ENCODE measurements at places on chromosomes 5 and 9.

GRCh38 chr5:50749181-50749580 is 82.7 kb downstream of the PARP8 start:
- no peak for DNase-seq

DNA sequence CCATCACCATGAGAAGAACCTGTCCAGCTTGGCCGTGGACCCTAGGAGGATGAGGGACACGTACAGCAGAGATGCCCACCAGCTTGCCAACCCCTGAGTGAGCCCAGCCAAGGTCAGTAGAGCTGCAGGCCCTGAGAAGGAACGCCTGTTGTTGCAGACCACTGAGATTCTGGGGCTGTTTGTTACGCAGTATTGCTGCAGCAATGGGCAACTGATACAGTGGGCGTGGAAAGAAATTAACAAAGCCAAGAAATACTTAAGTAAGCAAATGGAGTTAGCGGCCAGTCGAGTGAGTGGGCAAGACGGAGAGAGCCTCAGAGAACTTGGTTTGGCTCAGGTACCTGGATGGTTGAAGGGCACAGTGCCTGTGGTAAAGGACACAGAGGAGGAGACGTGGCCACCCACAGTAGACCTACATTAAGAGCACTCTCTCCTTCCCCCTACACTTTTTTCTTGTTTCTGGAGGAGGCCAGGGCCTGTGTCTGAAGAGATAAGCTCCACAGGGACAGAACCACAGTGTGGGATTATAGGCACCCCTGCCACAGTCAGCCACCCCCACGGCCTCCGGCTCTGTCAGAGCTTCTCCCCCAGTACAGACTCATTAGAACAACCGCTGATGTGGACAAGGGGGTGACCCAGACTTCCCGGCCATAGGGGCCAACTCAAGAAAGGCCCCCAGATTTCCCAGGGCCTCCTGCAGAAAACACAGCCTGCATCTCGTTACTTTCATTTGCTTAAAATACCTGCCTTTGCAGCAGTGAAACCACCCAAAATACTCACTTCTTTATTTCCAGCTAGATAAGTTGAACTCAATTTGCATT is 40.1 kb upstream of the GRHPR start:
- DNase-seq = no peak

DNA sequence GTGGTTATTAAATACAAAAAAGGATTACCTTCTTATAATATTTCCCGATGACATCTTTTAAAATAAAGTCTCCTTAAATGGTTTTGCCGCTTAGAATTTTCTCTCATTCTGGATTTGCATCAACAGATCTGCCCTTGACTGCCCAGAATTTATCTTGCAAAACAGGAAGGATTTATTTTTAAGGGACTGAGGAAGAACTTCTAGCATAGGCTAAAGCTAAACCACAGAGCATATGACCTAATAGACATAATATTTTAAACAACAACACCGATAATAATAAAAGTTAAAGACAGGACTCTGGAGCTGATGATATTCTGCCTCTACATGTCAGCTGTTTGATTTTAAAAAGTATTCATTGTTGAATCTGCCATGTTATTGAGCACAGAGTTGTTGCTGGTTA is 145.3 kb upstream of the ADCY2 start:
- no peak for DNase-seq

GRCh38 chr5:91106842-91107511 is 276.1 kb downstream of the ARRDC3 start:
- DNase-seq = no peak

DNA sequence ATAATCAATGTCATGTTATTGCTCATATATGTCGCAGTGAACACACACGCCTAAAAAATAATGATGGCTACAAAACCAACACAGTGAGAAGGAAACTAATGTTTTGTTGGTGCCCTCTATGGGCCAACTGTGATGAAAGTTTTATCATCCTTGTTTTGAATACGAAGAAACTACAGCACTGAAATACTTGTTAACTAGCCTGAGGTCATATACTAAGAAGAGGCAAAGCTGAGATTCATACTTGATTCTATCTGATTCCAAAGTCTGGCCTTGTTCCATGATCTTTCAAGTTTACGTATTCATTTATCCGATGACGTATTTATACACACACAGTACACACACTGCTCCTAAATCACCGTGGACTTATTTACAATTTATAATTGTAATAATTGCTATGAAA is 16.1 kb upstream of the DRD1 start:
- peak; percentile 49 for DNase-seq

- DNase-seq = peak; percentile 70
Observed at GRCh38 chr5:55344392-55344992, 36.7 kb downstream of the MTREX start.

DNA sequence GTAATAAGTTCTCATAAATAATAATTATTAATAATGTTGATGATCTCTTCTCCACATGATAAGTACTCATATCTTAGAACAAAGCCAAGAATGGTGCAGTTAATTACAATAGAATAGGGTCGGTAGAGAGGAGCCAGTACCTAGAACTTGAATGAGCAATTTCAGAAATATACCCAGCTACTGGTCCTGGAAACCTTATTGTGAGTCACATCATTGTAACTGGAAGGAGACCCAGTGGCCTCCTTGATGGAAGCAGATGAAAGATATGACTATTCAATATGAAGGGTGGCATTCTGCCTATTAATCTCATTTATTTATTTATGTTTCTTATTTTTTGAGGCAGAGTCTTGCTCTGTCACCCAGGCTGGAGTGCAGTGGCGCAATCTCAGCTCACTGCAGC is 37.7 kb upstream of the SHOC1 start:
- DNase-seq = no peak

- peak; percentile 56 for DNase-seq
Observed at GRCh38 chr5:32029261-32029660, 144.9 kb downstream of the GOLPH3 start.

GRCh38 chr9:137580954-137581322 is 2.2 kb upstream of the DPH7 start:
- DNase-seq = no peak

DNA sequence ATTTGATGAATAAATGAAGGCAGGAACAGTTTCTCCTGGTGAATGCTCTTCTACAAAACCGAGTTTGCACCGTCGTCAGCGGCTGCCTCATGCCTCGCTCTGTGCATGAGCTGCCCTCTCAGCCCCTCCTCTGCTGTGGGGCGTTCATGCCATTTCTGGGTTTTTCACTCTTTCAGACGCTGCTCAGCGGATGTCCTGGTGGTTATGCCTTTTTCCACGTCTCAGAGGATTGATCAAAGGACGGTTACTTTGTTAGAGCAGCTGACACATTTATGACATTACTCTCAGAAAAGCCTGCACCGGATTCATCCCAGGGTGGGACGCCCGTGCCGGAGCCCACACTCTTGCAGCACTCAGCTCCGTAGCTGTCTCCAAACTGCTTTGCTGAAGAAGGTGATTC is 195.9 kb upstream of the PPP1R26 start:
- DNase-seq = no peak

DNA sequence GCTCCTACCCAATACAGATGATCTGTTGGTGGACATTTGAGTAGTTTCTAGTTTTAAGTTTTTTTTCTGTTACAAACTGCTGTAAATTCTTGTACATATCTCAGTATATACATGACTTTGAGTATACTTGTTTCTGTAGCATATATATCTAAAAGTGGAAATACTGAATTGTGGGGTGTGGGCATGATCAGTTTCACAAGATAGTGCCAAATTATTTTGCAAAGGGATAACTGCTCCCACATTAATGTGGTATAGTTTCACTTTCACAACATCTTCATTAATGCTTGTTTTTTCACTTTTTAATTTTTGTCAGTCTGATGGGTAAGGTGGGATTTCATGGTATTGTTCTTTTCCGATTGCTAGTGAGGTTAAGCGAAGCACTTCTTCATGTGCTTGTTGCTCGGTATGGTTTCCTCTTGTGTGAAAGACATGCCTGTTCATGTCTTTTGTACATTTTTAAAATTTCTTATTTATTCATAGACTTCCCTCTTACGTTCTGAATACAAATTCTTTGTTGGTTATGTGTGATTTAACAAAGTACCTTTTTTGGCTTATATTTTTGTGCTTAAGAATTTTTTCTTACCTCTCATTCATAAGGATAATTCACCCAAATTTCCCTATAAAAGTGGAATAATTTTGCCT is 103.5 kb downstream of the CDC42SE2 start:
- DNase-seq = no peak

DNA sequence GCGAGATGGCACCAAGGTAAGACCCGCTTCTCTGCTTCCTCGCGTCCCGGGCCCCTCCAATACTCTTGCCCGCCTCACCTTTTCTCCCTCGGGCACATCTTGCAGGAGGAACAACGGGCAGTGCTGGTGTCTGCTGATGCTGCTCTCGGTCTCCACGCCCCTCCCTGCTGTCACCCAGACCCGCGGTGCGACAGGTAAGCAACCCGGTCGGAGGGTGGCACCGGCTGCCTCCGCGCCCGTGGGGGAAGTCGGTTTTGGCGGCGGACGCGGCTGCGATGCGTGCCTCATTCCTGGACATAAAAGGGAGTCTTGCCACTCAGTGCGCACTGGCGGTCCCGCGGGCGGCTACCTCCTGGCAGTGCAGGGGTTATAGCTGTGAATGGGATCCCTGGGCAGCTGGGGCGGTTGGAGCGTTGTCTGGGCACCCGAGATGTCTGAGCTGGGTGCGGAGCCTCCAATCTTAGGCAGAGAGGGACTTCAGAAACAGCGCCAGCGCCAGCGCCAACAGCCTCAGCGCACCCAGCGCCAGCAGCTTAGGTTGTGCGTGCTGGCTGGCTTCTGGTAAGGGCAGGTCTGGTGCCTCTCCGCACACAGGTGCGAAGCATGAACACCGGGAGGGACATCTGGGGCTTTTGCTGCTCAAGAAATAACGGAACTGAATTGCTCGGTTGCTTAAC is 488 bp downstream of the COL15A1 start:
- DNase-seq = no peak

DNA sequence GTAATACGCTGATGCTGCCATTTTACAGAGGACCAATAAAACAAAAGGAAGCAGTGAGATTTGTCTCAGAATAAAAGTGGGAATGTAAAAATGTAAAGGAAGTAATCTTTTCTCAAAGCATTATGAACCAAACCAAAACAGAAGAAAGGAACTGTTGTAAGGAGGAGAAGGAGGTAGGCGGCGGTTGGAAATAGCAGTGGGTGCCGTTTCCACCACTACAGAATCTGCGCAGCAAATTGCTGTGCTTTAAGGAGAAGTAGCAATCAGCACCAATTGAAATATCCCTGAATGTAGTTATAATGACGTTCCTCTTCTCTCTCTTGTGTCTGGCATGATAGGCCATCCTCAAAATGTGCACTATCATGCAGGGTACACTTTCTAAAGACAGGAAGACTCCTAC is 455.1 kb upstream of the TLE4 start:
- DNase-seq = no peak

- no peak for DNase-seq
Observed at GRCh38 chr9:6923086-6923485, 165.3 kb downstream of the KDM4C start.

GRCh38 chr9:14578030-14578429 is 115.2 kb downstream of the ZDHHC21 start:
- no peak for DNase-seq

DNA sequence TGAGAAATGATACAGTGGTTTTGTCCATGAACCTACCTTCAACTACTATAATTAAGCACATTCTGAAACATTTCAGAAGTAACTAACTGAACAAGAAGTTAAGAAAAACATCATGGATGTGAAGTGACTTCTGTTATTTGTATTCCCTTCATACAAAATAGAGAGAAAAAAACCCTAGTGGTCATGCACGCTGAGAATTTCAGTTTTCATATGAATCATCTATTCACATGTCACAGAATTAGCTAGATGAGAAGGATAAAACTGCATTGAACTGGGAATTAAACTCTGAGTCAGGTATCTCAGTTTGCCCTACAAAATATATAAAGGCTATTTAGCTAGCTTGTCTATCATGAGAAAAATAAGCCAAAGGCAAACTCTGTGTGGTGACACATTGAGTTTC is 451.8 kb upstream of the FTMT start:
- DNase-seq = no peak

GRCh38 chr5:10106806-10107205 is 142.9 kb downstream of the ATPSCKMT start:
- DNase-seq = peak; percentile 11

- no peak for DNase-seq
Observed at GRCh38 chr9:649128-650074, 192.1 kb upstream of the DMRT1 start.

GRCh38 chr9:130703501-130703900 is 9.9 kb downstream of the EXOSC2 start:
- no peak for DNase-seq

GRCh38 chr9:734831-735511 is 106.5 kb upstream of the DMRT1 start:
- DNase-seq = peak; percentile 58

DNA sequence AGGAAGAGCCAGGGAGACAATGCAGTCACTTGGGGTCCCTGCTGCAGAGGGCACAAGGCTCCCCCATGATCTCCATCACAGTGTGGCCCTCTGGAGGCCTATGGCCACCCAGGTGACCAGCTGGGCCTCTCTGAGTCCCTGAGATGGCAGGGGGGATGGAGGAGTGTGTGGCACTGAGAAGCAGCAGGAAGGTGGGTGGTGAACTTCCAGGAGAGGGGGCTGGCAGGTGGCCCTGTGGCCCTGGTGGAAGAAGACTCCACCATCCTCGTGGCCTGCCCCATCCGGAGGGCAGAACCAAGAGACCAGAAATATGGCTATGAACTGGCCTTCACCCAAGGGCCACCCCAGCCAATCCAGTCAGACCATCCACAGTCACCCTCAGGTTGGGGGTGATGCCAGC is 31.7 kb upstream of the AFAP1L1 start:
- no peak for DNase-seq

DNA sequence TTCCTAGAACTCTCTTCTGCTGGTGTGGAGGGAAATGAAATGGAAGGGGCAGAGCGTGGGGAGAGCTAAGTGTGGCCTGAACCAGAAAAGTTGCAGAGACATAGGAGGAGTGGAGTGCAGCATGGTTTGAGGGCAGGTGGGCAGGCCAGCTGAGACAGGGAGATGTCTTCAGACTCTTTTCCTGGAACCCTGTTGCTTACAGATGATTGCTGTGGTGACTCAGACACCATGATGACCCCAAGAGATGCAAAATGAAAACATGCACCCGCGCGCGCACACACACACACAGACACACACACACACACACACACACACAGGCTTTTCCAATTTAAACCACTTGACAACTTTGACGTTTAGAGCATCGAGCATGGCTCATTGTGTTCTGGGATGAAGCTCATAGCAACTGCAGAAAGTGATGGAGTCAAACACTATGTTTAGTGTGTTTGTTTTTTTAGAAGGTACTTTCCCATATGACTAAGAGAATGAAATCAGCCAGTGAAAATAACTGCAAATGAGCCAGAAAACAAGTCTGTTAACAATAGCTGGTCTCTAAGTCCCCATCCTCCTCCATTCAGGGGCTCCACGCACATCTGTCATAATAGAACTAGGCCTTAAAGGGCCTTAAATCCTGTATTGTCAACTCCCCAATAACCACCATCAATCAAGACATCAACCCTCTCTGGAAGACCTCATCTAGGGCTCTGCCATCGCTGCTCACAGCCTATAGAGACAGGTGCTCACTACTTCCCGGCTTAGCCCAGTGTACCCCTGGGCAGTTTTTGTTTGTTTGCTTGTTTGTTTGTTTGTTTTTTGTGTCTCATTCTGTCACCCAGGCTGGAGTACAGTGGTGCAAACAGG is 9.6 kb downstream of the TMOD1 start:
- peak; percentile 67 for DNase-seq
